ENCODE measurements at places on chromosomes 11 and 22.

DNA sequence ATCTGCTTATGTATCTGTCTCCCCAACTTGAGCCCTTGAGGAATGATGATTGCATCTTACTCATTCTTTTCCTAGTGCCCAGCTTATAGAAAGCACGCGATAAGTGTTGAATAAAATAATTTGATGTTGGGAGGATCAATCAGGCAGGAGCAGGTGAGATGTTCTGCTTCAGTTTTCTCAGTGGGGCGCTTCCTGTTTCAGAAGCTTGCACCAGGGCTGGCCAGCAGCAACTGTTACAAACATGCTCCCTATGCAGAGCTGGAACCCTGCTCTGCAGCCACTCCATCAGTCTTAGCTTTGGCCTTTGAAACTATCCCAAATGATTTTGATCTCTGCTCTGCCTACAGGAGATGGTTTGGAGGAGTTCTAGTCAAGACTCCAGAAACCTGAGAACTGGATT, 3.9 kb downstream of the ENDOD1 start:
- DNase-seq, result no peak

GRCh38 chr22:32897400-32897799, 95.9 kb downstream of the TIMP3 start:
- no peak for DNase-seq

GRCh38 chr22:25038239-25038638, 85.7 kb downstream of the KIAA1671 start:
- no peak for DNase-seq

DNA sequence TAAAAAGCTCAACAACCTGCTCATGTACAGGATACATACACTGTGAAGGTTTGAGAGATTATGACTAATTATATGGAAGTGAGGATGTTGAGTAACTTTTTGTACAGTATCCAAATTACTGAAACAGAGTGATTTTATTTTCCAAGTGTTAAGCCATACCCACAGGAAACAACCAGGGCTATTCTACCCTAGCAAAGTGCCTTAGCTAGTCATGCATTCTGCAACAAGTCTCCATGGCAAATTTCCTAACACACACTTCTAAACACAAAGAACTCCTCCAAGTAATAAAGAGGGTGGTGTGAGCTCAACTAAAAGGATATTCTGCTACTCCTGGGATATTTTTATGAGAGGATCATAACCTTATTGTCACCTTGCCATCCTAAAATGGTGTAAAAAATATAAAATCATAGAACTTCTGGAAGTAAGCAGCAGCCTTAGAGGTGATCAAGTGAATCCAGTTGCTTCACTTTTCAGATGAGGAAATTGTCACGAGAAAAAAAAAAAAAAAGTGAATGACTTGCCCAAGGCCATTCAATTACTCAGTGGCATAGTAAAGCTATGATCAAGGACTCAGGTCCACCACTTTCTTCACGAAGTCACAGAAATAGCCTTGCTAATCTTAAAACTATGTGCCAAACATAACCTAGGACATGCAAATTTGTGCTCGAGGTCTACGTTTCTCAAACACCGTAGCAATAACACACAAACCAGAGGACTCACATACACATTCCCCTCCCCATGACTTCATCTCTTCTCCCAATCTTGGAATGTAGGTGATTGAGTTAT, 4.2 kb downstream of the LGR4 start:
- no peak for DNase-seq

- DNase-seq, result no peak
Observed at GRCh38 chr11:126766440-126766839, 234.1 kb downstream of the KIRREL3 start.

GRCh38 chr22:18060646-18061620, 16.9 kb upstream of the PEX26 start:
- DNase-seq, result no peak

GRCh38 chr22:24685531-24686190, 82.7 kb downstream of the GGT1 start:
- no peak for DNase-seq

GRCh38 chr22:19122752-19123492, 710 bp upstream of the DGCR2 start:
- DNase-seq, result no peak

GRCh38 chr11:68749229-68750123, 1.8 kb downstream of the TESMIN start:
- no peak for DNase-seq

DNA sequence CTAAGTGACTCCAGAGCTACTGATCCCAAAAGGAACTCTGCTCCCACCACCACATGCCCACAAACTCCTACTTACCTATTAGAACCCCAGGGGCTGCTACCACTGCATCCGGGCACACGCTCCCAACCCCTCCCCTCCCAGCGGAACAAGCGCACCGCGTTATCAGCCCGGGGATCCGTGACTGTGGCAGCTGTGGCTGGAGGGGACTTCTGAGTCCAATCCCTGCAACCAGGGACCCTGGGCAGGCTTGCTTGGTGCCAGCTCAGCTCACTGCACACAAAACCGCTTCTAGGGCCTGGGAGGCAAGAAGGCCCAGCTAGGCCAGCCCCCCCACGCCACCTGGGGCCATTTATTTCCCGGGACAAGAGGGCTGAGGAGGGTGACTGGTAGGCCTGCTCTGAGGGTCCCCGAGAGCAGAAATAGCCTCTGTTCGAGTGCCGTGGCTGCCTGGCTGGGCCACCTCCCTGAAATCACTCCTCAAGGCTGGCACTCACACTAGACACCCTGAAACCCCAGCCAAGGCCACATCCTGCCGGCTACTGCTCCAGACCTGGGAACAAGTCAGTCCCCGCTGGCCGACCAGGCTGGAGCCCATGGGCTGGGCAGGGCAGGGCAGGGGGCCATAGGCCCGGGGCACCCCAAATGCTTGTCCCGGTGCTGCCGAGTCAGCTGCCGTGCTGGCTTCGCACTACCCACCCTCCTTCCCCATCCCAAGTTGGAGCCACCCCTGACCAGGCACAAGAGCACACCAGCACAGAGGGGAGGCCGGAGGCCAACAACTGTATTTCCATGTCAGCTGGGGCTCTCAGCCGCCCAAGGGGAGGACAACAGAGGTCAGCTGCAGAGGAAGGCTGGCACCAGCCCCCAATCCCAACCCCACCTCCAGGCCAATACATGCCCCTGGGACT, 1.9 kb upstream of the IFITM10 start:
- DNase-seq, result no peak
